ENCODE measurements at places on chromosomes 2 and 18.

DNA sequence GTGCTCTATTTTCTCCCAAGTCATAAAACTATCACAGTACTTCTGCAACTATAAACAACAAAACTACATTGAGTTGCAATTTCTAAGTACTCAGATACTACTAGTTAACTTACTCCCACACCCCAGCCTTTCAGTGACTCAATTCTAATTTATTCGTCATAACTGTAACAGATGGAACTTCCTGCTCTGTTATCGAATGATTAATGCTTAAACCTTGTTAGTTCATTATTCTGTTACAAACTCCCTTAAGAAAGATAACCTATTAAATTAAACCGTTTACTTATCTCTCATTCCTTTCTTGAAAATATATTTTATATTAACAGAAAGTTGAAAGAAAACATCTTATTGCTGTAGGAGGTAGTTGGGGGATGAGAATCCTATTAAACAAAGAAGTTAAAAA lies 17.0 kb downstream of the TNFAIP6 start:
- DNase-seq: no peak

DNA sequence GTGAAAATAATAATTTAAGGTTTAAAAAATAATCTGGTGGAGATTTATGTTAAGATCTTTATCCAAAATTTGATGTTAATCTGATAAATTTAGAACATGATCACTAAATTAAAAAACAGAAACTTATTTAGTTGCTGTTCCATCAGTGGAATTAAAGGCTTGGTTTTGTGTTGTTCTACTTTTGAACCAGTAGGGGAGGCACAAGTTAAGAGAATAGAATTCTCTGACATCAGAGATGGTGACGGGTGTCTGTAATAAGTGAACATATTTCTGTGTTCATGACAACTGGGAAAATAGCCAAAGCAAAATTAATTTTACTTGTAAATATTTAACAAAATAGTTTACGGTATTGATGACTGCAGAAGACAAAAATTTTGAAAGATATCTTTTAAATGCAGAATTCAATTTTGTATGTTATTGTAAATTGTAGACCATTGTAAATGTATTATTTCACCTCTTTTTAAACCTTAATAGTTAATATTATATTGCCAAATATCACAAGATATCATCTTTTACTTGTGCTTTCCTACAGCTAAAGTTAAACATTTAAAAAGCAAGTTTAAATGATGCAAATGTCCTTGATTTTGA lies 106.0 kb downstream of the UBR3 start:
- DNase-seq: no peak

DNA sequence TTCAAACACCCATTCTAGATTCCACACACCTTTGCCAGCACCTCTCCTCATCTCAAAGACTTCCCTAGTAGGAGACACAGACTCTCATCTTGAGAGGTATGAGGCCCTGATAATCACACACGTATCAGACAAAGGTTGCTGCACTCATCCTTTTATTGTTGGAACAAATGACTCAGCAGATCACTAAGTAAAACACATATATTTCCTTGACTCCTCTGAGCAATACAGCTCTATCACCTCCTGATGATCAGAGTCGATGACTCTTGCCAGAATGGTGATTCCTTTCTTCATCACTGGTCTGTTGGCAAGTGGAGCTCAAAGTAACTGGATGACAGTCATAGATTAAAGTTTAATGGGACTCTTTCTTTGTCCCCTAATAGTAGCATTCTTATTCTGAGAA lies 1049.2 kb upstream of the ZEB2 start:
- DNase-seq: no peak

GRCh38 chr2:45825001-45825651 lies 173.7 kb downstream of the PRKCE start:
- DNase-seq: no peak

DNA sequence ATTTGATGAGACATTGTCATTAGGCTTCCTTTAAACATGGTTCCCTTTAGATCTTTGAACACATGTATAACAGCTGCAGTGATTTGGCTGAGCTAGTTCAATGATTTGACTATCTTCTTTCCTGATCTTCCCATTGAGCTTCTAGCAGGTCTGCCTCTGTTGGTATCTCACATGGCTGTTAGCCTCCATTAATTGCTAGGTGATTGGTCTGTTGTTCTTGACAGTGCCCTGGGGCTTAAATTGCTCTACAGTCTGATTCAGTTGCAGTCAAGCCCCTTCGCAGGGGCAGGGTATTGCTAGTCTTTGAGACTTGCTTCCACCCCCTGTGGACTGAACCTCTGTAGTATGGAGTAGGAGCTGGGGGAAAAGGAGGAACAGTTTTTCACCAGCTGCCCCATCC lies 24.1 kb downstream of the SKA1 start:
- DNase-seq: no peak

- no peak for DNase-seq
Observed at GRCh38 chr2:67922080-67922785, 140.6 kb downstream of the C1D start.

All from stimulated activated CD8-positive, alpha-beta memory T cell treated with anti-CD3 and anti-CD28 coated beads, Interleukin-4, amount 100 ng/mL, for 24 hours (primary cell).